Cardiac fibroblast (primary cell): ENCODE measurements at places on chromosomes 2 and 18.

- no peak for DNase-seq
These were observed 234.8 kb upstream of the SMAD2 start for GRCh38 chr18:48165111-48165866.

DNA sequence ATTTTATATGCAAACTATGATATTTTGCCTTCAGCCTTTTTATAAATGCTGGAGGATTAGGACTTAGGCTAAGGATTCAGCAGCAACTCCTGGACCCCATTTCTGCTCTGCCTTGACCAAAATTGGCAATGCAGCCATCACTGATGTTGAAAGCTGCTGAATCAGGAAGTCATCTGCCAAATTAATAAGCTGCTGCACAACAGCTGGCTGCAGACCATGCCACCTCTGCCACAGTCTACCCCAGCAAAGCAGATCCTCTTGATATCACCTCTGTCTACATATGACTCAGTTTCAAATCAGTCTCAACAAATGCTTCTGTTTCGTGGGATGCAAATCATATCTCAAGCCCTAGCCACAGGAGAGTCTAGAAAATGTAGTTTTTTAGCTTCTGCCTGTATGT is 7.1 kb upstream of the SOS1 start:
- peak; percentile 59 for DNase-seq

- no peak for DNase-seq
These were observed 382.0 kb downstream of the SOX11 start for GRCh38 chr2:6074089-6074643.

- DNase-seq: no peak
These were observed 753.2 kb downstream of the ADCYAP1 start for GRCh38 chr18:1657876-1658275.

GRCh38 chr2:42338567-42339190 is 22.3 kb downstream of the COX7A2L start:
- no peak for DNase-seq

DNA sequence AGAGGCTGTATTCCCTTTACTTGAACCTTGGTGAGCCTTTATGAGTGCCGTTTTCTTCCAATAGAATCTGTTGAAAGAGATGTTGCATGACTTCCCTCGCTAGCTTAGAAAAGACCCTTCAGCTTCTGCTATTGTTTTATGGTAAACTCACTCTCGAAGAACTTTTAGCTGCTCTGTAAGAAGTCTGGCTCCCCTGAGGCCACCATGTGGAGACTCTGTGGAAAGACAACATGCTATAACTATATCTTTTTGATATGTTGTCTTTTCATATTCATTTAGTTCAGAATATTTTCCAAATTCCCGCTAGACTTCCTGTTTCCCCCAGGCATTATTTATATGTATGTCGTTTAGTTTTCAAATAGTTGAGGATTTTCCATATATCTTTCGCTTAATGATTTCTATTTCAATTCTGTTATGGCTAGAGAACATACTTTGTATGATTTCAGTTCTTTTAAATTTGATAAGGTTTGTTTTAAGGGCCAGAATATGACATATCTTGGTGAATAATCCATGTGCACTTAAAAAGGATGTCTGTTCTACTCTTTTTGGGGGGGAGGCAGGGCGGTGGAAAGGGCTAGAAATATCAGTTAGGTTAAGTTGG is 64.1 kb downstream of the PTPN4 start:
- DNase-seq: peak; percentile 71

- no peak for DNase-seq
These were observed 1452.2 kb upstream of the ACVR2A start for GRCh38 chr2:146392631-146393030.

DNA sequence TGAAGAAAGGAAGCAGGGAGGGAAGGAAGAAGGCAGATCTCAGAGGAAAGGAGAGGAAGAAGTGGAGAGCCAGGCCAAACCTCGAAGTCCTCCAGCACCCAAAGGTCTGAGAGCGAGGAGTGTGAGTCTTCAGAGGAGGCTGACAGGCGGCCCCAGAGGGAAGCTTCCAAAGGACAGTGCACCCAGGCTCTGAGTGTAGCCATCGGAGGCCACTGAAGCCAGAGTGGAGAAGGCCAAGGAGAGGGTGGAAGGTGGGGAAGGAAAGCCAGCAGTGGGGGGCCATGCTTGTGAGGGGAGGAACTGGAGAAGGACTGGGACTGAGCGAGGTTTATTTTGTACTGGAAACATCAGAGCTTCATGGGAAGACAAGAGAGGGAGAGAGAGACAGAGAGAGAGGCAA is 6.0 kb downstream of the ATP6V1B1 start:
- DNase-seq: no peak

- no peak for DNase-seq
These were observed 137.6 kb upstream of the HS6ST1 start for GRCh38 chr2:128456281-128456680.

GRCh38 chr2:39609917-39610316 is 55.8 kb upstream of the TMEM178A start:
- no peak for DNase-seq

GRCh38 chr2:223100061-223100511 is 48.1 kb downstream of the KCNE4 start:
- DNase-seq: peak; percentile 87

GRCh38 chr2:109052922-109053321 is 63.9 kb upstream of the EDAR start:
- DNase-seq: no peak

- peak; percentile 41 for DNase-seq
These were observed 238.6 kb downstream of the C1D start for GRCh38 chr2:67824186-67824585.

GRCh38 chr2:10006236-10007161 is 36.9 kb upstream of the KLF11 start:
- no peak for DNase-seq

DNA sequence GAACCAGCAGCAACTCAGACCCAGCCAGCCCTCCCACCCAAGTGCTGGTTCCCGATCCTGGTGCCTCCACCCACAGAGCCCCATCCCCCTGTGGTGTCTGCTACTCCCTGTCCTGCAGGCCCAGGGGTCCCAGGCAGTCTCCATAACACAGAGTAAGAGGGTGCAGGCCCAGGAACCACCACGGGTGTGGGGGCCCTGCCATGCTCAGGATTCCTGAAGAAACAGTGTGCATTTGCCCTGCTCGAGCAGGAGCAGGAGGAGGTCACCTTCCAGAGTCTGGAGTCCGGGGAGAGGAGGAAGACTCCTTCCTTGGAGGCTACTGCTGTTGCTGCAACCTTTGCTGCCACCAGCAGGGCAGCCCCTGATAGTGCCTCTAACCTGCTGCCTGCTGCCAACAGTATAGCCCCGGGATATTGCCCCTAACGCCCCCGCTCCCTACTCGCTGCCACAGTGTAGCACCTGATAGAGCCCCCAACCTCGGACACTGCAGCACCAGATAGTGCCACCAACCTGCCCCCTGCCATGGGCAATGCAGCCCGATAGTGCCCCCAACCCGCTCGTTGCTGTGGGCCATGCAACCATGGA is 46.8 kb upstream of the ANKRD62 start:
- no peak for DNase-seq

GRCh38 chr18:35289293-35289692 is 736 bp downstream of the ZSCAN30 start:
- peak; percentile 50 for DNase-seq

DNA sequence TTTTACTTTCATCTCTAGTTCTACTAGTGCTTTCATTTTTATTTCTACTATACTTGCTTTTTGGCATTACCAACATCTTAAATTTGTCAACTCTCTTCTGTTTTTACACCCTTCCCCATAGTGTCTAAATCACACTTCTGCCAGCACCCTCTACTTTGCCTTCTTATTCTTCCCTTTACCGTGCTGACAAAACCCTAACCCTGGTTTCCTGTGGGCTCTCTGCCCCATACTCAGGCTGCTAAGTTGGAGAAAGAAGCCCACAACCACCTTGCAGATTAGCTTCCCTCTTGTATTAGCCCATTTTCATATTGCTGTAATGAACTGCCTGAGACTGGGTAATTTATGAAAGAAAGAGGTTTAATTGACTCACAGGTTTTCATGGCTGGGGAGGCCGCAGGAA is 24.8 kb downstream of the GIGYF2 start:
- DNase-seq: no peak

DNA sequence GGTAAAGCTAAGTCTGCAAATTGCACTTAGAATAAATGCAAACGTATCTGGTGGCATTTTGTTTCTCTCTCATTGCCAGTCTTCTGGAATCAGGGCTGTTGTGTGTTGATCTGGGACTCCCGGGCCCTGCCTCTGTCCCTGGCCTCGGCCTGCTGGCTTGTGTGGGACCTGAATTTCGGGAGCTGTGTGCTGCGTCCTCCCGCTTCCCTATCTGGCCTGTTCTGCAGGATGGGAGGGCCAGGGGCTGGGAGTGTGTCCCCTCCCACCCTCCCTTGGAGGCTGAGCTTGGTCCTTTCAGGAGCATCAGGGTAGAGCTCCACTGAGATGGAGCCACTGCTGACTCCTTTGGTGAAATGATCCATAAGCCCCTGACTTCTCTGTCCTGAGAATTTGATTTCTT is 118.5 kb downstream of the ACKR3 start:
- DNase-seq: no peak

DNA sequence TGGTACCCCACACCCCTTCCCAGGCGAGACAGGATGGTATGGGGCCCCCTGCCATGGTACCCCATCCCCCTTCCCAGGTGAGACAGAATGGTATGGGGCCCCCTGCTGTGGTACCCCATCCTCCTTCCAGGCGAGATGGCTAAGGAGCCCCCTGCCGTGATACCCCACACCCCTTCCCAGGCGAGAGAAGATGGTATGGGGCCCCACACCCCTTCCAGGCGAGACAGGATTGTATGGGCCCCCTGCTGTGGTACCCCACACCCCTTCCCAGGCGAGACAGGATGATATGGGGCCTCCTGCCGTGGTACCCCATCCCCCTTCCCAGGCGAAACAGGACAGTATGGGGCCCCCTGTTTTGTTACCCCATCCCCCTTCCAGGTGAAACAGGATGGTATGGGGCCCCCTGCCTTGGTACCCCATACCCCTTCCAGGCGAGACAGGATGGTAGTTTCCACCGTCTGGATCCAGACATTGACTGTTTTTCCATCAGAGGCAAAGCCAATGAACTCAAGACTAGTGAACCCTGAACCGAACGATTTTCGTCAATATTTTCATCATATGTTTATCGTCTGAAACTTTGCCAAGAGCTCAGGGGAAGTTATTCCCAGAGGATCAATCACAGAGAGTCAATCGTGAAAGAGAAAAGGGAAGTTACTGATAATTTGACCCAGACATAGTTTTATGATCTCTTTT is 75.0 kb downstream of the MYCN start:
- DNase-seq: no peak

DNA sequence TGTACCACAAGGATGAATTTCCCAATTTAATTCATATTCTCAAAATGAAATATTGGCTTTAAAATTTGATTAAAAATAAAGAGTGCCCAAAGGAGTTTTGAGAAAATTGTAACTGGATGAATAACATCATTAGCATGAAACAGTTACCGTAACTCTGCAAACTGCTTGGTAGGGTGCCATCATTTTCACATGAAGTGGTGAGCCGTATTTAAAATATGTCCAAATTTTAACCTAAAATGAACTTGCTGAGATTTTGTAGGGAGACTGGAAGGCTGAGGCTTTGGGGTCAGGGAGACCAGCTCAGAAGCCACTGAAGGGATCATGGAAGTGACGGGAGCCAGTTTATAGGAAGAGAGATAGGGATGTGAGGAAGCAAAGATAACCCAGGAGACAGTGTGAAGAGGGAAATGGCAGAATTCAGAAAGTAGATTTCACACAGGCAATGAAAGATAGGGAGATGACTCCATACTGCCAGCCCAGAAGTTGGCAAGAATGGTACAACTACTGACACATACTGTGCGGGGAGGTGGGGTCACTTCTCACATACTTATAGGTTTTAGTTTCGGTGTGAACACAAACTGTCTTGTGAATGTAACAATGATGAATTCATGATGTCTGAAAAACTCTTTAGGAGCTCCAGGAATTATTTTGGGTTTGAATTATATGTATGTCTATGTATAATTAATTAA is 53.8 kb downstream of the EFEMP1 start:
- peak; percentile 93 for DNase-seq

GRCh38 chr2:105244451-105244850 is 2.9 kb downstream of the GPR45 start:
- DNase-seq: no peak

GRCh38 chr2:105005181-105005951 is 32.5 kb upstream of the MRPS9 start:
- no peak for DNase-seq

GRCh38 chr2:150046211-150046610 is 441.3 kb downstream of the RND3 start:
- DNase-seq: peak; percentile 20

GRCh38 chr18:54169431-54170403 is 54.8 kb downstream of the MBD2 start:
- peak; percentile 44 for DNase-seq

DNA sequence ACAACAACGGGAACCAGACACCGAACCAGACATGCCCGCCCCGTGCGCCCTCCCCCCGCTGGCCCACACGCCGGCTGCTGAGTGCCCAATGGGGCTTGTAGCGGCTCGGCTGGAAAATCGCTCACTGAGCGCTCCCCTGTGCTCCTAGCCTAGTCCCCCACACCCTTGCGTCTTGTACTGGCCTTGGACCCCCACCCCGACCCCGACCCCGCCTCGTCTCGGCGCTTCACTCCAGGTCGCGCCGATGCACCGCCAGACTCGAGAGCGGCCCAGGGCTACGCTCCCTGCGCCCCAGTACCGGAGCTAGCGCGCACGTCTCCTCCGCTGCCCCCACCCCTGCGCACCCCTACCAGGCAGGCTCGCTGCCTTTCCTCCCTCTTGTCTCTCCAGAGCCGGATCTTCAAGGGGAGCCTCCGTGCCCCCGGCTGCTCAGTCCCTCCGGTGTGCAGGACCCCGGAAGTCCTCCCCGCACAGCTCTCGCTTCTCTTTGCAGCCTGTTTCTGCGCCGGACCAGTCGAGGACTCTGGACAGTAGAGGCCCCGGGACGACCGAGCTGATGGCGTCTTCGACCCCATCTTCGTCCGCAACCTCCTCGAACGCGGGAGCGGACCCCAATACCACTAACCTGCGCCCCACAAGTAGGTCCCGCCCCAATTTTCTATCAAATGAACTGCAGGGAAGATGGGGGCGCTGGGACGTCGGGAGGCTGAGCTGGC is 1.5 kb downstream of the GAD1 start:
- DNase-seq: no peak

GRCh38 chr18:9943311-9943710 is 29.5 kb downstream of the VAPA start:
- DNase-seq: no peak

GRCh38 chr2:222381566-222381965 is 42.8 kb upstream of the SGPP2 start:
- DNase-seq: no peak

- no peak for DNase-seq
These were observed 1.6 kb downstream of the GALNT13 start for GRCh38 chr2:153873052-153874048.

GRCh38 chr2:106868275-106868674 is 17.7 kb downstream of the ST6GAL2 start:
- no peak for DNase-seq

GRCh38 chr2:67917332-67918054 is 145.3 kb downstream of the C1D start:
- DNase-seq: peak; percentile 89
